ENCODE measurements at places on chromosomes 3 and 15.
A peak's percentile ranks its signal among the peaks of the same experiment; 100 is the strongest.

- DNase-seq: peak; percentile 59
Observed at GRCh38 chr3:118945834-118946233, 88.8 kb downstream of the IGSF11 start.

GRCh38 chr15:63531586-63531985, 27.2 kb downstream of the USP3 start:
- DNase-seq: no peak

DNA sequence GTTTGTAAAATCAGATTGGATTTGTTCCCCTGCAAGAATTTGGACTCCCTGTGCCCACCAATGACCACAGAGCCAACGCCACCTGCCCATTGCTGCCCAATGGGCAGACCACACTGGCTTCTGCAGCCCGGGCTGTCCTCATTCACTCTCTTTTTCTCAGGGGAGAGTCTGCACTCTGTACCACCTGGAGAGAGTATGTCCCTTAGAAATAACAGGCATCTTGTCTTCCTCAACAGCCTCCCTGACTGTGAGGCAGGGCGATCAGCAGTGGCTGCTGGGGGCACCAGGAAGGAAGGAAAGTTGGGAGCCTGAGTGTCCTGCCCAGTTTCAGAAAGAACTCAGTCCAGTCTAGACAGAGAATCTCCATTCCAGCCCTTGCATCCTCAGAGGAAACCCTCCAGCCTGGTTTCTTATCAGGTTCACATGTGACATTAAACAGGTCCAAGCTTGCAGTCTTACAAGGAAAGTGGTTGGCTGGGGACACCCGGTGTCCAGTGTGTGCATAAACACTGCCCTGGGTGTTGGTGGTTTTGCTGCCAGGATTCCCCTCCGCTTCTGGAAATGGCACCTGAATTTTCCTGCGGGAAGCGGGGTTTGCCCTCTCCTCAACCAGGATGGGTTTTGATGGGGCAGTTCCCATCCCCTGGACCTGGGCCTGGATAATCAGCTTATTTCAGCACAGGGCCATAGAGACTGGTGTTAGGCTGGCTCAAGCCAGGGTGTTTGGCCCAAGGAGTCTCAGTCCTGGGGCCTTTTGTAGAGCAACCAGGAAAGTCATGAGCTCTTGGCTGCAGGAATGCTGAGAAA, 37.2 kb downstream of the SSUH2 start:
- DNase-seq: peak; percentile 47

- no peak for DNase-seq
Observed at GRCh38 chr15:29331071-29331470, 61.4 kb upstream of the NSMCE3 start.

DNA sequence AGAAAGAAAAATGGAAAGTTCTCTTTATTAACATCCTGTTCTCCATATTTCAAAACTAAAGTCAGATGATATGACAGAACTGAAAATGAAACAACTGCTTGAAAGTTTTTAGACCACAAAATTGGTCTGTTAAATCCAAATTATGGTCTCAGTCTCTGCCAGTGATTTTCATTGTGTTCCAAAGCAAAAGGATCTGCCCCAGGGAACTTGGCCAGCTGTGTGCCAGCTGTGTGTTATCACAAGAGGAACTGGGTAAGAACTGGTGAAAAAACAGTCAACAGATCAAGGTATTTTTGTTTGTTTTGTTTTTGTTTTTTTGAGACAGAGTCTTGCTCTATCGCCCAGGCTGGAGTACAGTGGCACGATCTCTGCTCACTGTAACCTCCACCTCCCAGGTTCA, 323.3 kb downstream of the CTNNB1 start:
- DNase-seq: no peak

- no peak for DNase-seq
Observed at GRCh38 chr3:80769683-80770082, 991.8 kb downstream of the GBE1 start.

GRCh38 chr3:132535575-132536441, 61.3 kb upstream of the ACKR4 start:
- peak; percentile 79 for DNase-seq

GRCh38 chr3:138867996-138868395, 33.3 kb upstream of the PIK3CB start:
- DNase-seq: no peak

- DNase-seq: no peak
Observed at GRCh38 chr3:169634618-169635236, 28.8 kb downstream of the MECOM start.

DNA sequence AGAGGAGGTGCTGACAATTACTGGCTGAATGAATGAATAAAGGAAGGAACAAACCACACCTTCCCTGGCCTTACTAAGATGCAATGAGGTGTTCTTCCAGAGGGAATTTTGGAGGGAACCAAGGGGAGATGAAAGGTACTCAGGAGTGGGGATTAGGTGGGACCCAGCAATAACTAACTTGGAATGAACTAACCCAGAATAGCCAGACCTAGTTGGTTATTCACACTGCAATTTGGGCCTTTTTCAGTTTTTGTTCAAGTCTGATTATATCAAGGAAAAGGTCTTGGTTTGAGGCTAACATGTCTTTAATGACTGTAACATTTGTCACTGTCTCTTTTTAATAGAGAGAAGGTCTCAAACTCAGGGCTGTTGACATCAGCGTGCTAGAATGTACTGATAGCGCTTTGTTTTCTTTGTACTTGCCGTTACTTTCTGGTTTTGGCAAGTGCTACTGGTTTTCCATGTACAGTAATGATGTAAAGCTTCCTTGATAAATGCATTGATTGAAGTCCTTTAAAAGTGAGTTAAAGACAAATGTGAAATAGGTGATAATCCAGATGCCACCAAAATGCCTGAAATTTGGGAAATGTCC, 3.2 kb upstream of the PLXND1 start:
- no peak for DNase-seq

Measured in head of caudate nucleus (tissue), 42 donors.